ENCODE measurements at places on chromosomes 13 and 19. TPM values are rescaled to one million over a fixed set of nuclear protein-coding genes. Genes with fewer than 3 reads are reported as not detected.

DNA sequence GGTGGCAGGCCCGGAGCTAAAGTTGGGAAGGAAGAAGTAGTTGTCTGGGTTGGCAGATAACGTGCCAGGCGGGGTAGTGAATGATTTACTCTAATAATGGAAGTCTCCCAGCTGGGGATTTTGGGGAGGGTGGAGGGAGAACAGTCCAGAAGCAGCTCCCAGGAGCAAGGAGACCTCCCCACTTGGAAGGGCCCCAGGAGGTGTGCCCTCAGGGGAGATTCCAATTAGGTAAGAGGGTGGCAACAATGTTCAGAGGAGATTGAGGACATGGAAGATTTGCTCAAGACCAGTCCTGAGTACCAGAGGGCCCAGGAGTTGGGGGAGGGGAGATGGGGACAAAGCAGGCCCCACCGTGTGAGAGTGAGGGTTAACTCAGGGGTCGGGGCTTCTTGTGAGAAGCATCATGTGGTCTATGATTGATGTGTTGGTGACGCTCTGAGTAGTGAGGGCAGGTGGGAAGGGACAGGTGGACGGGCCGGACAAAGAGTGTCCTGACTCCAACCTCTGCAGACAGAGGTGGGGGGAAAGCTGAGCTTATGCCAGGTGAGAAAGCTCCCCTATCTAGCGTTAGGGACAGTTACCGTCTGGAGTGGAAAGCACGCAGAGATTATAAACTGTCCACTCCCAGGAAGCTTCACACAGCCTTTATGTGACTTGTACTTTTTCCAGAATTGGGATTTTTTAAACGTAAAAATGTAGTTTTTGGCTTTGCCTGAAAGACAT, 3.5 kb downstream of the SPINT2 start:
- DNase-seq: peak; percentile 58

GRCh38 chr13:91804724-91805123, 406.3 kb downstream of the GPC5 start:
- DNase-seq: no peak

DNA sequence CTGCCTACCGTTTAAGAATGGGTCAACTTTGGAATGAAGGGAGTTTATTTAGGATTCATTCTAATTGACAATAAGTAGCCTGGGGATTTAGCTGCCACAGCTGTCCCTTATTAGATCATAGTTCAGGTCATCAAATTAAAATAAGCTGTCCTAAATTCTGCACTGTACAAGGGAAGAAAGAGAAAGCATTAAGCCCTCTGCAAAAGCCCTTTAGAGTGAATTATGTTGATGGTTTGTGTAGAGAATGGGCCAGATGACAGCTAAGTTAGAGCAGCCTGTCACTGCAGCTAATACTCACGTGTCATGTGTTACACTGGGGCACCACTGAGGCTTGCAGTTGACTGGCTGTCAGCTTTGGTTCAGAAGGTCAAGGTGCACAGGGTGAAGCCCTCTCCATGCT, 737.1 kb upstream of the SLC10A2 start:
- DNase-seq: no peak

GRCh38 chr13:77786695-77787287, 89.3 kb downstream of the SLAIN1 start:
- no peak for DNase-seq

DNA sequence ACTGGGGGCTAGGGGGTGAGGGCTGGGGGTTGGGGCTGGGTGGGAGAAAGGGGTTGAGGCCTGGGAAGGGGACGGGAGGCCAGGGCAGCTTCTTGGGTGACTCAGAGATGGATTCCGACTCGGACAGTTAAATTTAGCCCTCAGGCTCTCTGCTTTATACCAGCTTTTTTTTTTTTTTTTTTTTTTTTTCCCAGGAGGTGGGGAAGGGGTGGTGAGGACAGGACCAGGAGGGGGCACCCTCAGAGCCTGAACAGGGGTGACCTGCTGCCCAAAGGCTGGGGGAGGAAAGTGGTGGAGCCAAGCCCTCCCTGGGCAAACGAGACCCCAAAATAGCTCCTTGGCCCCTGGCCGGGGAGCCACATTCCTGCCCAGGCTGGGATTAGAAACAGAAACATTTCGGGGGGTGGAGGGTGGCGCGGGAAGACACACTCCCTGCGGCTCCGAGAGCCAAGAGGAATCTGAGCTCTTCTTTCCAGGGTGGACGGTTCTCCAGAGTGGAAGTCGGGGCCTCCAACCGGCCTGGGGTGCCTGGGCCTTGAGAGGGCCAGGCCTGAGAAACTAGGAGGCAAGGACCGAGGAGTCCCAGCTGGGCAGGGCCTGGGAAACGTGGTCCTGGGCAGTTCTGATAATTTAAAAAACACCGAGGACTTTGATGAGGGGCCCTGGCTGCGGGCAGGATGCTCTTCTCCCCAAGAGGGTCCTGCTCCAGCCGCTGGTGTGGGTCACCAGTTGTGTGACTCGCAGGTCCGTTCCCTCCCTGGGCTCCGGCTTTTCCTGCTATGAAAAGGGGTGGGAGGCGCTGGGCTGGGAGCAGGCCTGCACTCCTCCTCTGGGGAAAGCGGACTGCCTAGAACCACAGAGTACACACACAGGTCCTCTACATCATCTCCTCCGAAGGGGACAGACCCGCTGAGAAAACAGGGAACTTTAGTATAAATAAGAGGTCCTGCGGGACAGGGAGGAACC, 813 bp upstream of the DMPK start:
- peak; percentile 83 for DNase-seq

ASPDH gene
- total RNA-seq: not detected

GIPR gene
- not detected for total RNA-seq

FFAR2 gene
- not detected for total RNA-seq

TUBB4A gene
- not detected for total RNA-seq

MIER2 gene
- total RNA-seq: 24.2 TPM
